Pulmonary artery endothelial cell (primary cell): ENCODE measurements at places on chromosomes 3 and 15. TPM values are rescaled to one million over a fixed set of nuclear protein-coding genes. Genes with fewer than 3 reads are reported as not detected.

DNA sequence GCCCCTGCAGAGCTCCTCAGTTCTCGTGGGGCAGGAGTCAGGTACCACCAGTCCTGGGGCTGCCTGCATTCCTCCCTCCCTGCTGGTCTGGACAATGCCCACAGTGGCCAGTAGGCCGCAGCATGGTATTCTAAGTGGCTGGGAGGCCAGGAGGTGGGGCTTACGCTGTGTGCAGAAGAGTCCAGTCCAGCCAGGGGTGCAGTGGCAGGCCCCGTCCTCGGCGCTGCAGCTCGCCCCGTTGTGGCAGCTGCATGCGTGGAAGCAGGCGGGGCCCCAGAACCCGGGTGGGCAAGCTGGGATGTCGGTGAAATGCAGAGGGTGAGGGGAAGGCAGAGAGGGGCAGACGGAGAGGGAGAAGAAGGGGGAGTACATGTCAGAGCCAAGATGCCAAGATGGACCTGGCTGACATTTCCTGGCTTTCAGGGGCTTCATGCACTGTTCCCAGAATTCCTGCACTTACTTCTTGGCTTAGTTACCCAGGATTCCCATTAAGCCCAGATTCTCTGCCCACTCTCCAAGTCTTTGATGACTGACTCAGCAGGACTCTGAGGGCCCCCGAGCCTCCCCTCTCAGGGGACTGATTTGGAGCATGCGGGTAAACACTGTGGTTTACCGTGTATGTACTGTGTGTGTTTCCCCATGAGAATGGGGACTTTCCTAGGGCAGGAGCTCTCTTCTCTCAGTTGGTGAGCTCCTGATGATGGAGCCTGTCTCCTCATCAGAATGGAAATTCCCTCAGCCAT lies 47.5 kb downstream of the RAB11A start:
- DNase-seq: no peak

GBE1 gene
- total RNA-seq: 155 and 174 TPM in 2 replicates

DNA sequence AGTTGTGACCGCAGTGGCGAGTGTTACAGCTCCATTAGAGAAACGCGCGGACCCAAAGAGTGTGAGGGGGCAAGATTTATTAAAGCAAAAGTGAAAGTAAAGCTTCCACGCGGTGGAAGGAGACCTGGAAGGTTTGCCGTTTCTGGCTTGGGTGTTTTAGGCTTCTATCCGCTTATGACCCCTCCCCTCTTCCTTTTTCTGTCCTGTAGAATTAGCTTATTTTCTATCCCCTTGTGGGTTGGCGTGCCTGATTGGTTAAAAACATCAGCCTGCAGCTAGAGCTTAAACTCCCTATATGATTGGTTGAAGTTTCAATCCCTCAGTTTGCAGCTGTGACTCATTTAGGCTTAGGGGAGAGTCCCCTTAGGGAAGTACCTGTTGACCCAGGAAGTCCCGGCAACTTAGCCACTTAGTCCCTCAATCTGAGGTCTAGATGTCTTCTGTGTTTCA lies 39.6 kb downstream of the C3orf38 start:
- DNase-seq: no peak

DNA sequence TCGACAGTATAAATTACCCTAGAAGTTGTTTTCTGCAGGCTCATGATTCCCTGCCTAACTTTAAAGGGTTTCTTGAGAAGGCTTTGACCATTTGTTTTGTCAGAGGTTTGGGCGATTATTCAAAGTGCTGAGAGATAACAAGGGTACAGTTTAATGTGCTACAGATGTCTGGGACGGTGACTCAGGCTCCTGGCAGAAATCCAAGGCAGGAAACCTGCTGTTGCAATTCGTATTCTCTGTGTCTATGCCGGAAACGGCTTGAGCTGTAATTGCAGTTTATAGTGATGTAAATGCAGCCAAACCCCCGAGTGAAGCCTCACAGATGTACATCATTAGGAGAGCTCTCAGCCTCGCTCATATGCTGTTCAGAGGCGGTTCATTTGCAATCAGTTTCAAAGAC lies 65.6 kb downstream of the SYNPR start:
- DNase-seq: peak; percentile 70

GRCh38 chr15:64501396-64501715 lies 41.0 kb downstream of the ZNF609 start:
- DNase-seq: no peak

GRCh38 chr3:152961323-152961722 lies 126.4 kb downstream of the P2RY1 start:
- DNase-seq: no peak

OXTR gene
- 0.07 and 0.28 TPM in 2 replicates for total RNA-seq

- no peak for DNase-seq
These were observed 366.6 kb downstream of the SOX2 start for GRCh38 chr3:182078316-182078715.

DNA sequence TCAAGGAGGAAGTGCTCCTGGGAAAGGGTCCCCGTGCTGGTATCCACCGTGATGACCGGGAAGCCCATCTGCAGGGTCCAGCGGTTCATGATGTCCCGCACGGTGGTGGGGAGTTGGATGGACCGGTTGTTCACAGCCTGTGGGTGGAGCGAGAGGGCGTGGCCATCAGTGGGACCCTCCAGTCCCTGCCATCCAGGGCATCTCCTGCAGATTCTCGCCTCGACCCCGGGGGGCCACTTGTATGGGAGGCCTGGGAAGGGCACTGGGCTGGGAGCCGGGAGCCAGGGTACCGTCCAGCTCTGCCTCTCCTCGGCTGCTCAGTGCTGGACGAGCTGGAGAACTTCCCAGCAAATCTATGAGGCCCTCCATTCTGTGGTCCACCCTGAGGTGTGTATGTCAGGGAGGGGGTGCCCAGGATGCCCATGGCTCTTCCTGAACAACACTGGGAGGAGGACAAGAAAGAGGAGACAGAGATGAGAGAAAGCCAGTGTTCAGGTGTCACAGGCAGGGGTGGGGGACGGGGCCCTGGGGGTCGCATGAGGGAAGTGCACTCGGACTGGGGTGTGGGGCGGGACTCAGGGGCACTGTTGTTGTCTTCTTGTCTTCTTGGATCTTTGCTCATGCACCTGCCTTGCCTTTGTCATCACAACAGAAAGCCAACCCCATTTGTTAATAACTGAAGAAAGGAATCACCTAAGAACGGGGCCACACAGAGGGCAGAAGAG lies 13.0 kb downstream of the ANPEP start:
- DNase-seq: no peak

- no peak for DNase-seq
These were observed 15.0 kb upstream of the MINDY4B start for GRCh38 chr3:150920236-150920635.

- no peak for DNase-seq
These were observed 367.5 kb downstream of the MECOM start for GRCh38 chr3:169295912-169296570.

EFHB gene
- 0.20 and 0.32 TPM in 2 replicates for total RNA-seq

AP3B2 gene
- total RNA-seq: not detected in 2 replicates

DNA sequence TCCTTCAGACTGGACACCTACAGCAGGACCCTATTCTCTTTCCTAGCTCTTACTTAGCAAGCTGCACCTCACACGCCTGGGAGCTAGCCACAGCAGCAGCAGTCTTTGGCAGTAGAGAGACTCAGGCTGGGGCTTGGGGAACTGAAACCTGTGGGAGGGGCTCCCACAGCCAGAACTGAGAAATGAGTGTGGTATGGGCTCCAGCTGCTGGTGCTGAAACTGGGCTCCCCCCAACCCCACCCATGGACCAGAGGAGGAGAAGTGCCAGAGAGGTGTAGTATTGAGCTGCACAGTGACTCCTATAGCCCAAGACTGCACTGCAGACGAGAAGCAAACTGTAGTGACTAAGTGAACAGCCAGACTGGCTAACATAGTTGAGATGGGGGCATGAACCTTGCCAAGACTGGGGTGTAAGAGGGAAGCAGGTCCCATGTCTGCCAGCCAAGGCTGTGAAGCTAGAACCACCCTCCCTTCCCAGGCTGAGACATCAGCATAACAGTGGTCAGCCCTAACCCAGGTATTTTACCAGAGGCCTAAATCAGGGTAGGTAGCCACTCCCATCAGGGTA lies 62.5 kb downstream of the MYO5A start:
- no peak for DNase-seq

DNA sequence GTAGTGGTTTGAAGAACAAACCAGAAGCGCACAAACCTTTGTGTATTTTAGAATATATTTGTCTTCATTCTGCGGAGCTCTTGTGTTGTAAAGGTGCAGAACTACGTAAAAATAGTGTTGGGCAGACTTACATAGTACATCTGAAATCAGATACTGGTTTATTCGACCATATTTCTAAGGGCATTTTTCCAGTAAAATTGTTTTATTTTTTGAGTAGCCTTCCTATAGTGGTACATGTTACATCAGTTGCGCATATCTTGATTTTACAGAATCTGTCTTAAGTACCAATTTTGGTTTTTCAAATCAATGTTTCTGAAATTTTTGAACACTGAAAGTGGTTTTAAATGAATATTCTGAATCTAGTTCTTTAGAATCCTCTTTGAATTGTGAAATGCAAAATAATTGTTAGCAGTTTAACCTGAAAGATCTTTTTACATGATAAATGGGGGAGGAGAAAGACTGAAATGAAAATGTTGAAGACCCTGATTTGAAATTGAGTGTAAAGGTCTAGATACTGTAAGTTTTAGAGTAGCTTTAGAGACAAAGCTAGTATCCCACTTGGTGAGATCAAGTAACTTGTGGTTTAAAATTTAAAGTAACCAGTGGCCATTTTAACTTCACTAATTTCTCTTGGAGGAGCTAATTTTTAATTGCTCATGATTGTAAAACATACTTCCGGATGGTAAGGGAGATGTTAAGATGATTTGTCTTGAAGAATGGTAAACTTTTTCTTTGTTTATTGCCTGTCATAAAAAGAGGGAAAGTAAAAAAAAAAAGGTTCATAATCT lies 15.5 kb upstream of the CHD2 start:
- DNase-seq: no peak

DNA sequence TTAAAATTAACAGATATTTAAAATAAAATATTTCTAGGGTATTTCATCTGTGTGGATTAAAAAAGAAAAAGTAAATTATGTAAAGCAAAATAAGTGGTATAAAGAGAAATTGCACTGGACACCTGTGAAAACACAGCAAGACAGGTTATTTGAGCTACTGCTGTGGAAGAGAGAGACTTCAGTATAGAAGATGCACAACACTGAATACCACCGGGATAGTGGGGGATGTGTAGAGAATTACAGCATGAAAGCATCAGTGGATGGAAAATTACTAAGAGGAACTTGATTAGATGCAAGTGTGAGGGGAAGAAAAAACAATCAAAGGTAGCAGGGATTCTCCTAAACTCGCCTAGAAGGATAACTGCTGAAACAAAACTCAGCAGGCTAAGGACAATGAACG lies 1242.5 kb upstream of the GBE1 start:
- DNase-seq: no peak

GRCh38 chr3:140432229-140432669 lies 245.6 kb upstream of the TRIM42 start:
- no peak for DNase-seq

ALPK3 gene
- total RNA-seq: 13.5 and 21.3 TPM in 2 replicates

RAD51 gene
- total RNA-seq: 9.2 and 12.9 TPM in 2 replicates

DNA sequence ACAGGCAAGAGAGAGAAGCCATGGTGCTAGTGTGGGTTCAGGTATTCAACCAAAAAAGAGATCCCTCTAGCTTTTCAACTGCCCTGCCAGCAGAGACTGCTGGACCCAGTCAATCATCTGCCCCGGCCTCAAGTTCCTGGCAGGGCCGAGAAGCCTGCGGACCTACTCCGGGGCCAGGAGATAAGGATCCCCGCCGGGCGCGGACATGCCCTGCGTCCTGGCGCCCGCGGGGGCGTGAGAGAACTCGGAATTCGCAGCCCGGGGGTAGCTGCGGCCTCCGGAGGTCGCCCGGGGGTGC lies 821 bp upstream of the MAGI1 start:
- DNase-seq: no peak

- no peak for DNase-seq
These were observed 64.2 kb downstream of the ECT2 start for GRCh38 chr3:172814738-172815137.

DNA sequence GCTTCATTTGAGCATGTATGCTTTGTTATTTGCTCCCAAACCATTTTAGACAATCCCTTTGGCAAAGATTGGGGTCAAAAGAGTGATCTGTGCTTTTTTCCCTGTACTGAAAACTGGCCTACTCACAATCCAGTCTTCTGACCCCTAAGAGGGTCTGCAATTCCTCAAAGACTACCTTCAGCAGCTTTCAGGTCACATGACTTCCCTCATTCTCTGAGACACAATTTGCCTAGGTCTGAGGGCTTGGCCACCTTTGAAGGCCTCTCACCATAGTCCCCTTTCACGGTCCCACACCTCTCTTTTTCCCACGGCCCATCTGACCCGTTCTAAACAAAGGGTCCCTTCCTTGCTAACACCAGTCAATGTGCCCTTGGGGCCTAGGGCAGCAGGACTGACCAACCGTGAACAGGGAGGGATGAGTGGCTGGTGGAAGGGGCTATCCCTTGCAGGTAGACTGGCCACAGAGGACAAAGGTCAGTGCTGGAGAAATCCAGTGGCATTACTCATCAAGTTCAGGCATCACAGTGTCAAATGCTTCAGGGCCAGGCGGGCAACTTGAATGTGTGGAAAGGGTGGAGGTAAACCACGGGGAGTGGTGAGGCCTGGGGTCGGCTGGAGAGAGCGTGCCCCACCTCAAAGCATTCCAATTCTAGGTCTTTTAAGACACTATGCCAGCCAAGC lies 10.8 kb downstream of the RASL12 start:
- DNase-seq: no peak

DNA sequence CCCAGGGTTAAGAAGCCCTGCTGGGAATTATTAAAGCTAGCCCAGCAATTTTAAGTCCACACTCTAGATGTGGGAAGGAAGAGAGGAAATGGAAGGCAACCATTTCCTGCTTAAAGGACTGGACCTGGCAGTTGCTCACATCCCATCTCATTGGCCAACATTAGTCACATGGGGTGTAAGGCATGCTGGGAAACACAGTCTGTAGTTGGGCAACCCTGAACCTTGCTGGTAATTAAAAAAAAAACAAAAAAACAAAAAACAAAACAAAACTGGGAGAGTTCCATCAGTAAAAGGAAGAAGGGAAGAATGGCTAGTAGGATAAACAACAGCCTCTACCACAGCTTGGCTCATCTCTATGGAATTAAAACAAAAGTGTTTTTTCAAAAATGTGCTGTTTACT lies 136.0 kb downstream of the VGLL4 start:
- no peak for DNase-seq

CASR gene
- total RNA-seq: not detected in 2 replicates

FMN1 gene
- total RNA-seq: under 0.01 and 0.04 TPM in 2 replicates

MYL3 gene
- total RNA-seq: not detected in 2 replicates

- no peak for DNase-seq
These were observed 30.9 kb downstream of the PIAS1 start for GRCh38 chr15:68085052-68085451.

LDHAL6B gene
- not detected in 2 replicates for total RNA-seq

GRCh38 chr3:126921085-126921824 lies 61.7 kb upstream of the PLXNA1 start:
- DNase-seq: peak; percentile 46

INSYN1 gene
- total RNA-seq: 0.11 and 0.26 TPM in 2 replicates

DNA sequence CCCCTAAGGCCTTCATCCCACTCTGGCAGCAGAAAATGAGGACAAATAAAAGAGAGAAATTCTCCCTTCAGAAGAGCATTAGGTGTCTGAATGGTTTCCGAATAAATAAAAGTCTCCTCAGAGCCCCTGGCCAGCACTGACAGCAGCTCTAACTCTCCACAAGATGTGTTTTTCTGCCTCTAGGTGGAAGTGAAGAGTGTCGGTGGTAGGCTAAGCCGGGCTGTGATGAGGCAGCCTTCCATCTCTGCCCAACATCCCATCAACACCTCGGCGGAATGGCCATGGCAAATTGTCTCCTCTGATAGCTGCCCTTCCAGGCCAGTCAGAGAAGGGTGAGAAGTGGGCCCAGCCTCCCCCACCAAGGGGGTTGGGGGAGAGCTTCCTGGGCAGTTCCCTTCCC lies 6.3 kb upstream of the CACNA2D2 start:
- no peak for DNase-seq

- no peak for DNase-seq
These were observed 1.2 kb downstream of the MEX3B start for GRCh38 chr15:82044373-82045178.

GCSAM gene
- total RNA-seq: not detected in 2 replicates

MELTF gene
- total RNA-seq: 5.0 and 9.3 TPM in 2 replicates
